ENCODE measurements at places on chromosomes 16 and 17.

GRCh38 chr17:30832438-30833124 is 815 bp downstream of the ATAD5 start:
- DNase-seq, result no peak

DNA sequence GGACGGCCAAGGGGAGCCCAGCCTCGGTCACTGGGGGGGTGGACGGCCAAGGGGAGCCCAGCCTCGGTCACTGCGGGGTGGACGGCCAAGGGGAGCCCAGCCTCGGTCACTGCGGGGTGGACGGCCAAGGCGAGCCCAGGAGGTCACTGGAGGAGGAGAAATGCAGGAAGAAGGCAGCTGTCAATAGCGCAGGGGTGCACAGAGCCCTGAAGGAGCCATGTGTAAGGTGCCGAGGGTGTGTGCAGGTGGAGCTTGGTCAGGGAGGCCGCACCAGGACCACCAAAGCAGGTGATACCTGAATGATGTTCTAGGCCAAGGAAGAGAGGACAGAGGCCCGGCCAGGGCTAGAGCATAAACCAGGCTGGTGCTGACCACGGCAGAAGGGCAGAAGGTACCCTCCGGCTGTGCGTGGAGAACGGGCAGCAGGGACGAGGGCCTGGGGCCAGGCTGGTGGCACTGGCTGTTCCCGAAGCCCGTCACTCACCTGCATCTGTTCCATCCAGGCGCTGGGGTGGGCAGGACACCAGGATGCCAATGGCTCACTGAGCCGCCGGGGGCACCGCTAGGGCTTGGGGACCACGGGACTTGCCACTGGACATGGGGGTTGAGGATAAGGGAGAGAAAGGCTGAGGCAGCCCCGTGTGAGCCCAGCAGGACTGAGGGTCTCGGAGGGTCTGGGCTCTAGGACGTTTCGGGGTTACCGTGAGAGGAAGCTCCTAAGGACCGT is 5.9 kb upstream of the CCDC57 start:
- DNase-seq, result no peak

GRCh38 chr16:21103941-21104860 is 46.4 kb downstream of the DNAH3 start:
- DNase-seq, result no peak

- DNase-seq, result no peak
Measured at GRCh38 chr17:68423251-68423650, 34.0 kb downstream of the WIPI1 start.

DNA sequence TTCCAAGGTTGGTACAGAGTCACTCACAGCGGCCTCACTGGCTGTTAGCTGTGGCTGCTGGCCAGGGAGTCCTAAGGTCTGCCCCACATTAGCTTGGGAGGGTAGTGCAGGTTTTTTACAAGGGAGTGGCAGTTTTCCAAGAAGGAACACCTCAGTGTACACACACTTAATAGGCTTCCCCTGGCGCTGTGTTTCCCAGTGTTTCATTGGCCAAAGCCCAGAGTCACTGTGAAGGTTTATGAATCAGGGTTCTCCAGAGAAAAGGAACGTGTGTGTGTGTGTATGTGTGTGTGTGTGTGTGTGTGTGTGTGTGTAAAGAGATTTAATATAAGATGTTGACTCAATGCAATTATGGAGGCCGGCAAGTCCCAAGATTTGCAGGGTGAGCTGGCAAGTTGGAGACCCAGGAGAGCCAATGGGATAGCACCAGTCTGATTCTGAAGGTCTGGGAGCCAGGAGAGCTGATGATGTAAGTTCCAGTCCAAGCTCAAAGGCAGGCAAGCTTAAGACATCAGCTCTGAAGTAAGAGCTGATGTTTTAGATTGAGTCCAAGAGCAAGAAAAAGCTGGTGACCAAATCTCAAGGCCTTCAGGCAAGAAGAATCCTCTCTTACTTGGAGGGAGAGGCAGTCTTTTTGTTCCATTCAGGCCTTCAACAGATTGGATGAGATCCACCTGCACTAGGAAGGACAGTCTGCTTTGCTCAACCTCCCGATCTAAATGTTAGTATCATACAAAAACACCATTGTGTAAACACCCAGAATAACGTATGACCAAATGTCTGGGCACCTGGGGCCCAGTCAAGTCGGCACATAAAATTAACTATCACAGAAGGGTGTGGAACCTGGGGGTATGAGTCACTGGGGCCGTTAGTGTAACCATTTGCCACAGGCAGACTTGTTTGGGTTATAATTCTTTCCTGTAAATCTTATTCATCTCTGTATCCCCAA is 206.8 kb downstream of the PRKCA start:
- peak; percentile 69 for DNase-seq

DNA sequence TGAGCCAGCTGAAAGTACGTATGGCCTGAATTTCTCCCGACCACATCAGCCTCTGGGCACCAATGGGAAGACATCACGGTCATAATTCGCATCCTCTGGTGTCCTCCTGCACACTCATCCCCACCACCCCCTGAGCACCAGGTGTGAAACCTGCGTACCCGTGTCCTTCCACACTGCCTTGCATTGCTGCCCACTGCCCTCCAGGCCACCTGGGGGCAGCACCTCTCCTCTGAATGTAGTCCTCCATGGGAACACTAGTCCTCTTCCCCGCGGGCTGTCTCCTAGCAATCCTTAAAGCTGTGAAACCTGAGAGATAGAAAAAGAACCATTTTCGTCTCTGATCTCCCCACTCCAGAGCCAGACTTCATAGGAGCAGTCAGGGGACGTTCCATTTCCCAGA is 125.5 kb downstream of the ZNF18 start:
- no peak for DNase-seq

GRCh38 chr16:81758376-81758775 is 20.7 kb upstream of the PLCG2 start:
- no peak for DNase-seq

- no peak for DNase-seq
Measured at GRCh38 chr17:36136036-36136435, 32.4 kb downstream of the CCL4 start.

DNA sequence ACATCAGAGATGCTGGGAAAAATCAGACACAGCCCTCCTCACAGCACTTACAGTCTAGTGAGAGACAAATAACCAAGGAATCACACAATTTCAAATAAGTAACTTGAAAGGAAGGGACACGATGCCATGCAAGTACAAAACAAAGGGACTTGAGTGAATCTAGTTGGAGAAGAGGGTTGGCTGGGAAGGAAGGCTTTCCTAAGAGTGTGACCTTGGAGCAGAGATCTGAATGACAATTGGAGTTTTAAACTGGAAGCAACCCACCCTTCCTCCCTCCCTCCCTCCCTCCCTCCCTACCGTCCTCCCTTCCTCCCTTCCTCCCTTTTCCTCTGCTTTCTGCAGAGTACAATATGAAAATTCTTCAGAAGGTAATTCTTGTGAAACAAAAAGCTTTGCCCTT is 31.1 kb downstream of the ADAMTS18 start:
- no peak for DNase-seq

DNA sequence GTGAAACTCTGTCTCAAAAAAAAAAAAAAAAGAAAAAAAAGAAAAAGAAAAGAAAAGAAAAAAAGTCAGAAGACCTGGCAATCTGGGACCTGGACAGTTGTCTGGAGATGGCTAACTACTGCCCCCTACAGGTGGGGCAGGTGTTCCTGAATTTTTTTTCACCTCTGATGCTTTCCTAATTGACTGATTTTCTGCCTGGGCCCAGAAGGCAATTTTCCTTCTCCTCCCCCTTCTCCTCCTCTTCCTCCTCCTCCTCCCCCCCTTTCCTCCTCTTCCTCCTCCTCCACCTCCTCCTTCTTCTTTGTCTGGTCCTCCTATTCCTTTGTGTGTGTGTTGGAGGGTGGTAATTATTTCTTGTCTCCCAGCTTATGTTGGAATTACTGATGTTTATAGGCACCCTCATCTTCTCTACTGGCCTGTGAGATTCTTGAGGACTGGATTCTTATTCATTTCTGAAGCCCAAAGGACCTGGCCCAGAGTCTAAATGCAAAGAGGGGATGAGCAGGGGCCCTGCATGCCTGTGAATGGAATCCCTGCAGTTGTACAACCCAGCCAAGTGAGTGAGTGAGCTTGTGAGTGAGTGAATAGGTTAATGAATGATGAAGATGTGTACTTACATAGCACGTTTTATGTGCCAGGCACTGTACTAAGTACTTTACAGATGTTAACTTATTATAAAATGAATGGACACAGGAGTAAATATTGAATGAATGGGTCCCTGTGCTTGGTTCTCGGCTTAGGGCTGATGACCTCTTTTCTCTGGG is 26.9 kb downstream of the IRX5 start:
- DNase-seq, result no peak

DNA sequence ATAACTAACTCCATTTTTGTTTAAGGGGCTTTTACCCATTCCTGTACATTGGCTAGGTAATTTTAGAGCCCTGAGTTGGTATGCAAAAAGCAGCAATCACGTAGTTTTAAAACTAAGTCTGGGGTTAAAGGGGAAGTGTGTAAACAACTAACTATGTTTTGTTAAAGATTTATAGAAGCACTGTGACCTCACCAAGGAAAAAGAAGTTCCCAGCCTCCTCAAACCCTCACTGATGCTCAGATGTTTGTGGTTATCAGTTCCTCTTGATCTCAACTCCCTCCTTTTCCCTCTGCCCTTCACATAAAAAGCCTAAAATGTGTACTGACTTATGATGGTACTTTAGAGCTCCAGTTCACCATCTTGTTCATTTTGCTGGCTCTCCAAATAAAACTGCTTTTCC is 119.9 kb upstream of the IRX6 start:
- DNase-seq, result no peak

- DNase-seq, result no peak
Measured at GRCh38 chr16:16084874-16085273, 135.5 kb downstream of the ABCC1 start.

DNA sequence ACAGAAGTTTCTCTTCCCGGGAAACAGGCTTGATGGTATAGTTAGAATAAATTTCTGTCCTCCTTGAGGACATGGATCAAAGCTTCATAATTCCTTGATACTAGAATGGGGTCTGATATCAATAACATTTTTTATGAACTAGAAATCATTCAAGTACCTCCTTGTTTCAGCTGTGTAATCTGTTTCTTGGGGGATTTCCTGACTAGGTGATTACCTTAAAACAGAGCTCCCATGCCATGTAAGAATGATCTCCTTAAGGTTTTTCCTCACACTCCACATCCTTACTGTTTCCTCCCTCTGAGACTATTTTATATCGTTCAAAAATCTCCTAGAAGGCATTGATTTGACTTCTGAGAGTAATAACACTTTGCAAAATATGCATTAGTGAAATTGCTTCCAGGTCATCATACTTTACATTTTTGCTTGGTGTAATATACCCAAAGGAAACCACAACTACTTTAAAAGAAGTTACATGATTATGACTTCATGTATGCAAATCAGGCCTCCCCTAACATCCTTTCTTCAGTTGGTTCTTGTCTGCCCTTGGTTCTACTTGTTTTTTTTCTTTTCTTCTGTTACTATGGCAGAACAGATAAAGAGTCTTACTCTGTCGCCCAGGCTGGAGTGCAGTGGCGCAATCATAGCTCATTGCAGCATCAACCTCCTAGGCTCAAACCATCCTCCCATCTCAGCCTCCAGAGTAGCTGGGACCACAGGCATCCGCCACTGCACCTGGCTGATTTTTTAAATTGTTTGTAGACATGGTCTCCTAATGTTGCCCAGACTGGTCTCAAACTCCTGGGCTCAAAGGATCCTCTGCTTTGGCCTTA is 388.8 kb downstream of the ZFHX3 start:
- DNase-seq, result no peak

DNA sequence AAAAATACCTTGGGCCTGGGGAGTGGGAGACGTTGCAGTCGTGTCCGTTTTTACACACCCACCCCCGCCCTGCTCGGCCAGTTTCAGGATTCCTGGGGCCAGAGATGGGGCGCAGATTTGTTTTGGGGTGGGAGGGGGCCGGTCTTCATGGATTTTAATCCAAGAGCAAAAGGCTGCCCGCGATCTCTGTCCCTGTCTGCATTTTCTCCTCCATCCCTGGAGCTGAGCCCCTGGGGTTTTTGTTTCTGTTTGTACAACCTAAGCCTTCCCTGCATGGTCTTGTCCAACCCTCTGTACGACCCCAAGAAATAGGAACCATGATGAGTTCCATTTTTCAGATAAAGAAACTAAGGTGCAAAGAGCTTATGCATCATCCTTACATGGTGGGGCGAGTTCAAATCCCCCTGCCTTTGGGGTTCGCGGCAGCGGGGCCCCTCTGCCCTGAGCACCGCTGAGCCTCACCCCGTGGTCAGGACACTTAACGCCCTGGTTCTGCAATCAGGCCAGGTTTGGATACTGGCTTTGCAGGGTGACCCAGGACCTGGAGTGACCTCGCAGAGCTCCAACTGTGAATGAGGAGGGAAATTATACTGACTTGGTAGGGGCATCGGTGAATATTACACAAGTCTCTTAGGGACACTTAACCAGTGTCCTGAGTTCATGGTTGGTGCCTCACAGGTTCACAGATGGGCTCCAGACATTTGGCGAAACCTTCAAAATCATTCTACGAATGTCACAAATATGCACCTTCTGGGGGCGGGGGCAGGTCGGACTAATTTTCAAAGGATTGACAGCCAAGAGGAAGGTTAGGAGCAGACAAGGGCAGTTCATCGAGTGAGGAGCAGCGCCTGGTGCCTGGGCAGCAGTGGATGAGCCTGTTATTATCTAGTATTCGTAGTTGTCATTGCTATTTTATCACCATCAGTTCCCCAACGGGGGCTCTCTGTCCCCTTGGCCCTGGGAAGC is 4.1 kb upstream of the FOXF1 start:
- DNase-seq, result no peak

All from T-helper 2 cell treated with Interferon-gamma antibody and Interleukin-4, amounts not matched to agents 5 μg/mL and 100 μg/mL, for 36 hours (primary cell).